ENCODE measurements at places on chromosomes 6 and 20.

DNA sequence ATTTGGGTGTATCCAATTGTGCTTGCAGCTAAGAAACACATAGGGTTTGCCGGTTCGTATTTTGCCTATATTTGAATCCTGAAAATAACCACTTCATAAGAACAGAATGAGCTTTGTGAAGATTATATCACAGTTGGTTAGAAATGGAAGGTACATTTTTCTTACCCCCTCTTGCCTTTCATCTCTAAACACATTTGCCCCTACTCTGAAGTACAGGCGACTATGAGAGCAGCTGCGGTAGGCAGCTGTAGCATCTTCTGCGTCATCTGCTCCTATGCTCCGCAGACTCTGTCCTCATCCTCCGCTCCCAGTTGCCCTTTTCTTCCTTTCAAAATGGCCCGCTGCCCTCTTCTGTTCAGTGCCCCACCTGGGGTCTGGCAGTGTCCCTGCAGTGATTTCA lies 47.6 kb upstream of the REV3L start:
- DNase-seq = no peak

DNA sequence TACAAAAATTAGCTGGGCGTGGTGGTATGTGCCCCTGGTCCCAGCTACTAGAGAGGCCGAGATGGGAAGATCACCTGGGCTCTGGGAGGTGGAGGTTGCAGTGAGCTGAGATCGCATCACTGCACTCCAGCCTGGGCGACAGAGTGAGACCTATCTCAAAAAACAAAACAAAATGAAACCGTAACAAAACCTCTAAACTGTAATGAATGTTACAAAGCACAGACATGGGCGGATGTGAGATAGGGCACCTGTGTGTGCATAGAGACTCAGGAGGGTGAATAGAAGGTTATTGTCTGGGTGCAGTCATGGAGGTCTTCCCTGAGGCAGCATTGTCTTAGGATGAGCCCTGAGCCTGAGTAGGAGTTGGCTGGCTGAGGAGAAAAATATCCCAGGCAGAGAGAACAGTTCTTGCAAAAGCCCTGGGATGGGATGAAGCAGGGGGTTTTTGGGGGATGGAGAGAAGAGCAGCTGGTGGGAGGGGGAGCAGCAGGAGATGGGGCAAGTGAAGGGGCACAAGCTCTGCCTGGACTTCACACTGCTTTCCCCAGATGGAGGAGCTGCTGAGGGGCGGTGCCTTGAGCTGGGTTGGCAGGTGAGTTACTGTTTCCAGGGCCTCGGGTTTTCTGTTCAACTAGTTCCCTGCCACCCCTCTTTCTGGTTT lies 5.2 kb downstream of the BCAS4 start:
- no peak for DNase-seq

DNA sequence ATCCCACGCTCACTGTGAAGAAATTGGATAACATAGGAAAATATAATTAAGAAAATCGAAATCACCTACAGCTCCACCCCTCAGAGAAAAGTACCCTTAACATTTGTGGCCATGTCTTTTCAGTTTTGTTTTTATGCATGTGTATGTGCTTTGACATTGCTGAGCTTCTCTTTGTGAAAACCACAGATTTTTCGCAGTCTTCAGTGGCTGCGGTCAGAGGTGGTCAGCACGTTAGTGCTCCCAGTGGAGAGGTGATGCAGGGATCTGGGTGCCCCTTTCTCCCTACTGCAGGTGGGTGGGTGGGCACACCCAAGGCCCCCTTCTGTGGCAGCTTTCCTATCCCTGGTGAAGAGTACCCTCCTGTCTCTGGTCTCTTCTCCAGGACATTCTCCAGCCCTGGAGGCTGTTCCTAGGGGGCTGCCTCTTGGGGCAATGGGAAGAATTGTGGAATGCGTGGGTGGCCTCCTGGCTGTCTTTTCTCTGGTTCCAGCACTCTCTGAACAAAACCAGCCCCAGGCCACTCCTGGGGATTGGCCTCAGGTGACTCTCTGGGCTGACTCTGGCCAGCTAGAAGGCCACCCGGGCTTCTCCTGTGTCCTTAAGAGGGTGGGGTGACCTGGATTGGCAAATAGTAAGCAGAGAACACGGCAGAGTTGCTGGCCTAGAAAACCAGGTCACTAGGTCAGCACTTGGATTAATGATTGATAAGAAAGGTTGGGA lies 49.8 kb upstream of the FANCE start:
- DNase-seq = no peak

DNA sequence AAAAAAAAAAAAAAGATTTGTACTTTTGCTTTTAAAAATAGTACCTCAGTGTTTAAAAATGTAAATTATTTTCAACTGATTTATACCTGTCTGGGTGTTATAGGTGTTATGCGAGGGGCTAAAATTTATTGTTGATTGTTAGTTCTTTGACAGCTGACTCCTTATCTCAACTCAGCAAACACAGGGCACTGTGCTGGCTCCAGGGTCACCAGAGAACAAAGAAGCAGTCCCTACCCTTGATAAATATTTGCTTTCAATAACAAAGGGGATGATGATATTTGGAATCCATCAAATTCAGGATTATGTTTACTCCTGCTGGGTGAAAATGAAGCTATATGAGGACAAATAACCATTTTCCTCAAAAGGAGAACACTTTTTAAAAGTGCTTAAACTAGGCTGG lies 34.2 kb upstream of the KAT14 start:
- no peak for DNase-seq

DNA sequence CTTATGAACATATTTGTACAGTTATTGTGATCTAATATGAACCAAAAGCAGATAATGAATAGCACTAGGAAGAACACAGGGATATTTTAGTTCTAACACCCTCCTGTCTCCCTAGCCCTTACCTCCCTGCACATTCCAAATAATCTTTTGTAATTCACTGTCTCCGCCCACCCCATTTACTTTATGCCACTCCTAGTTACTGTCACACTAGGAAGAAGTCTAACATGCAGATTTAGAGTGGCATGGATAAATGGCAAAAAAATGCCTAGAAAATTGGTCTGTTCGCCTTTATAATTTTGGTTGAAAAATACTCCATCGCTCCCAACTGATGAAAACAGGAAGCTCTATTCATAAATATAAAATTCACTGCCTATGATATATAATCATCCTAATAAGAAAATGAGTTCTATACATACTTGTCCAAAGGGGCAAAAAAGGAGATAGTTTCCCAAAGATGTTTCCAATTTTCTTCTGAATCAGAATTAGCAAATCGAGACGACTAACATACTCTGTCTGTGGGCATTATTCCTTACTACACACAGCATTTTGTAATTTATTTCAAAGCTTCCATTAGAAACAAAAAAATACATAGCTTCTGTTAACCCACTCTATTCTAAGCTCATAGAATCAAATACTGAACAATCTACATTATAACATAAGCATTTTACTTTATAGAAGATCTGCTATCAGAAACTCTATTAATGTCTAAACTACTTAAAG lies 1.3 kb upstream of the RUNX2 start:
- no peak for DNase-seq

- DNase-seq = peak; percentile 85
Measured at GRCh38 chr6:4155848-4156466, 20.6 kb upstream of the ECI2 start.

- DNase-seq = no peak
Measured at GRCh38 chr6:3515669-3516068, 58.8 kb upstream of the SLC22A23 start.

Data from fibroblast of skin of abdomen (primary cell).